Large intestine (tissue), 12 donors: ENCODE measurements at places on chromosomes 11 and 22. TPM values are rescaled to one million over a fixed set of nuclear protein-coding genes. Genes with fewer than 3 reads are reported as not detected.

GRCh38 chr11:87517351-87517750, 479.6 kb downstream of the TMEM135 start:
- DNase-seq: no peak

DNA sequence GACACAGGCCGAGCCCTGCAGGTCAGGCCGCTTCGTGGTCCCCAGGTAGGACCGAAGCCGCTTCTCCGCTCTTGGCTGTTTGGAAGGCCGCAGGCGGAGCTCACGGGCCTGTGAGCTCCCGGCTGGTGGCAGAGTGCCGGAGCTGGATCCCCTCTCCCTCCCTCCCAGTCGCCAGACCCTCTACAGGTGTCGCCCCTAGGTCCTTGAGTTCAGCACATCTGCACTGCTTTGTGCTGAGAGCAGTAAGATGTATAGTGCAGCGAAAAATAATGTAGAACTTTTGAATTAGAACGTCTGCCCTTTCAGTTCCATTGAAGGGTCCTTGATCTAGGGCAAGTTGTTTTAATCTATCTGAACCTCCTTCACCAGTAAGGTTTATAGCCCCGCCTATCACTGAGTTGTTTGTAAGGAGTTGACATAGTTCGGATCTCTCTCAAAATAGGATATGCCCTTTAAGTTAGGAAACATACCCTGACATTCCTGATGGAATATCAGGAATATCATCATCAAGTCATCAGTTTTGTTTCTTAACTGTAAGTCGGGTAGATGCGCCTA, 419 bp downstream of the ANKRD49 start:
- no peak for DNase-seq

GRCh38 chr22:44548981-44549380, 50.9 kb upstream of the RTL6 start:
- DNase-seq: no peak

CALCA gene
- polyA plus RNA-seq: 2.0 TPM

CFAP300 gene
- 1.9 TPM for polyA plus RNA-seq

C11orf87 gene
- polyA plus RNA-seq: 0.27 TPM

WT1 gene
- polyA plus RNA-seq: 4.6 TPM

ZP1 gene
- 0.07 TPM for polyA plus RNA-seq
